ENCODE measurements at places on chromosomes 13 and 19. TPM values are rescaled to one million over a fixed set of nuclear protein-coding genes. Genes with fewer than 3 reads are reported as not detected.

Gene MEX3D
- total RNA-seq: 10.2 TPM

GRCh38 chr19:10402441-10403038 lies 802 bp downstream of the CDC37 start:
- peak; percentile 64 for DNase-seq

GRCh38 chr13:95636853-95637252 lies 7.7 kb downstream of the DZIP1 start:
- no peak for DNase-seq

Gene TEX26
- total RNA-seq: not detected

Gene MISP3
- total RNA-seq: 5.4 TPM

- DNase-seq: no peak
Observed at GRCh38 chr19:23273022-23273589, 22.9 kb upstream of the ZNF724 start.

- no peak for DNase-seq
Observed at GRCh38 chr19:3370214-3370720, 3.9 kb downstream of the NFIC start.

DNA sequence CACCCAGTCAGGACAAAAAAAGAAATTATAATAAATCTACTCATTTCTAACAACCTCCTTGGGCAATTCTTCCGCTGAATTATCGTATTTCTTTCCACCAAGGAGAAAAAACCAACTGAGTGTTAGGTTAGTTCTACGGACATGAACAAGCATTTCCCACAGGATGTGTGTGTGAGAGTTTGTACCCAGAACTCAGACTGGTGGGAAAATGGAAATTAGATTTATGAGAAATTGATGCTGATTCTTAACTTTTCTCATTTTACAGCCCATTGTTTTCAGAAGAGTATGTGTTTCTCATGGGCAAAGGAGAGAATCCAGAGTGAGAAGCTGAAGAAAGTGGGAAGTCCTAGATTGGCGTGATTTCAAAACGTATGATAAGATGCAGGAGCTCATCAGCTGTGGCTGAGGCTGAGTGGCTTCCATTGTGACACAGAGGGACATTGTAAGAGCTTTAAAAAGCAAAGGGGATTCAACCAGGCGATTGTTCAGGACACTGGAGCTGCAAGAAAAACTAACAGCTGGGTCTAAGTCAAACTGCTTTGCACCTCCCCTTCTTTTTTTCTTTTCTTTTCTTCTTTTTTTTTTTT lies 184.7 kb upstream of the ARGLU1 start:
- DNase-seq: no peak

DNA sequence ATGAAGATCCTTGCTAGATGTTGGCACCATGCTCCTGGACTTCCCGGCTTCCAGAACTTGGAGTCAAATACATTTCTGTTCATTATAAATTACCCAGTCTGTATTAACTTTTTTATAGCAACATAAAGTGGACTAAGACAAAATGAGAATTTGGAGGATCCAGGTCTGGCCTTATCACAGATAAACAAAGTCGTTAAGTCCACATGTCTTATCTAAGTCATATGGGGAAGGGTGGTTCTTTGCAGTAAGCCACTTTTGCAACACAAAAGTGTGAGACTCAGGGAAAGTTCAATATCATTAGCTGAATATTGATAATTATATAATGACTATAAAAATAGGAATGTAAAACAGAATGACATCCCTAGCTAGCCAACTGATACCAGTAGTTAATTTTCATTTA lies 91.6 kb upstream of the SIAH3 start:
- no peak for DNase-seq

DNA sequence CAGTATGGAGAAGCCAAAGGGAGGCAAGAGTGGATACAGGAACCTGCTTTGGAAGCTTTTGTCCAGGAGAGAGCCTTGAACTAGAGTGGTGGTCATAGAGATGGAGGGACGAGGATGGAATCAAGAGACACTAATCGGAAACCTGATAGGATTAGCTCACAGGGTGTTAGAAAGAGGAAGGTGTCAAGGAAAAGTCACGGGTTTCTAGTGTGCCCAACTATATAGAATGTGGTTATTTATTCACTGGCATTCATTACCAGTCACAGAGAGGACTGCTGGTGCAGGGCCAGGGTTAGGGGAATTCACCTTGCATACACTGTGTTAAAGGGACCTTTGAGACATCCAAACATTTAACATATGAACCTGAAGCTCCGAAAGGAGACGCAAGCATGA lies 43.4 kb upstream of the URAD start:
- no peak for DNase-seq

DNA sequence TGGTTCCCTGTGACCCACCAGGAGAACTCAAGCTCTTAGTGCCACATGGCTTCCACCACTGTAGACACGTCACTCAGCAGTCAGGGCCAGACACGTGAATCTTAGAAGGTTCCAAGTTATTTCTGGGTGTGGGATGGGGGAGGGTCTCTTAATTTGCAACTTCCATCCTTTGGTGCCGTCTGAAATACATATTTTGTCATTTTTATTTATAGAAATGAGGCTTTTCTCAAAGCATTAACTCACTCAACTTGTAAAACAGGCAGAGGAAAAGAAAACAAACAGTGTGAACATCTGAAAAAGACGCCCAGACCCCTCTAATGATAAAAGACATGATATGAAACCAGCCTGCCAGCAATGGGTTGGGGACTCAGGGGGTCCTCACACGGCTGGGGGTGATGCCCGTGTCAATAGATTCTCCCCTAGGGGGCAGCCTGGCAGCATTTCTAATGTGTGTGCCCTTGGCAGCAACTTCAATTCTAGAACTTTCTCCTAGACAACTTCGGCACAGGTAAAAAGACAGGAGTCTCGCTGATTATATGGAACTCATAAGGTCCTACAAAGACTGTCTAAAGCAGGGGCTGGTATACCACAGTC lies 15.4 kb downstream of the PIP5K1C start:
- DNase-seq: no peak

DNA sequence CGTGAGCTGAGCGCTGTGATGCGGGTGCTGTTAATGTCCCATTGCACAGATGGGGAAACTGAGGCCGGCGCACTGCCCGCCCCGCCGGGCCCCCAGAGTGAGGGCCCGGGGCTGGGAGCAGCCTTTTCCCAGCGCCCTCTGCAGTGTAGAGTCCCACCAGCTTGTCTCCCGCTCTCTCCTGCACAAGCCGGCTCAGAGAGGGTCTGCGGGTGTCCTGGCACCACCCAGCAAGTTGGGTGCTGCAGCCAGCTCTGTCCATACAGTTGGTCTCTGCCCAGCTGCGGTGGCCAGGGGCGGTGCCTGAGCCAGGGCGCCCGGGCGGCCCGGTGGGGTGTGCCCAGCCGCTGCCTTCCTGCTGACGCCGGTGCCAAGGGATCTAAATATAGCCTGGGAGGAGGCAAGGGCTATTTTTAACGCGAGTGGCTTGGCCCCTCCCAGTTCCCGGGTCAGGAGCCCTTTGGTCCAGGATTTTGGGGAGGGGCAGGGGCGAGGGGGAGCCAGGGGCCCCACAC lies 19.3 kb downstream of the GADD45B start:
- no peak for DNase-seq

DNA sequence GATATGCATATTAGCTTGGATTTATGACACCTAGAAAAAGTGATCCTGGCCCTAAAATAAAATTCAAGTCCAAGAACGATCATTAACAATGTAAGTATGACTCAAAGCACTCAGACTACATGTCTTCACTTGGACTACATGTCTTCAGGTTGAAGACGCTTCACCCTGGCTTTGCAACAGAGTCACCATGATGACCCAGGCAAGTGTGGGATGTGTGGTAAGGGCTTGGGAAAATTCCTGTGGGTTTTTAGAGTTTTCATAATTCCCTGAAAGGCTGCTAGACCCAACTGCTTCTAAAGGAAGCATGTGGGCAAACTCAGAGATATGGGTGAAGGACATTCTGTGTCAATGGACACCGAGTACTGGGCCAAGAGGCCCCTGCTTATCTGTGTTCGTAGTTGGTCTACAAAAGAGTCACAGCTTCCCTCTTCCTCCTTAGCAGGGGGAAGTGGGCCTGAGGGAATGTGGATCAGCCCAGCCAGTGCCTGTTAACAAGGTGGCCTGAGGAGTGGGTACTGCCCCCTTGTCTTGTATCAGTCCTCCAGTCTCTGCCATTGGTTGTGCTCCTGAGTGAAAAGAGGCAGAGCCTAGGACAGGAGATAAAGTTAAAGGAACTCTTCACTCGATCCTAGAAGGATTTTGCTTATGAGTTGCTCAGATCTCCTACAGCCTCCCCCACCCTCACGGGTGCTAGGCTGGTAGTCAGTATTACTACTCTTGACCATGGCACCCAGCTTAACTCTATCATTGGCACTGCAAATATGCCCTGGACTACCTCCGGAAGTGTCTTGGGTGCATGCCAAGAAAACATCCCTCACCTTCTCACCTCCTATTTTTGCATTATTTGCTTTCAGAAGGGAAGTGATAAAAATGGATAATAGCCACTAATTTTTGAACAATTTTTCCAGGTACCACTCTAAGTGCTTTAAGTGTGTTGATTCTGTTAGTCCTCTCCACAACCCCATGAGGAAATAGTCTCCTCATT lies 406.3 kb downstream of the COG6 start:
- DNase-seq: no peak

Gene SLITRK1
- not detected for total RNA-seq

Gene VSTM1
- not detected for total RNA-seq

- DNase-seq: no peak
Observed at GRCh38 chr13:33541962-33542308, 256.4 kb upstream of the STARD13 start.

DNA sequence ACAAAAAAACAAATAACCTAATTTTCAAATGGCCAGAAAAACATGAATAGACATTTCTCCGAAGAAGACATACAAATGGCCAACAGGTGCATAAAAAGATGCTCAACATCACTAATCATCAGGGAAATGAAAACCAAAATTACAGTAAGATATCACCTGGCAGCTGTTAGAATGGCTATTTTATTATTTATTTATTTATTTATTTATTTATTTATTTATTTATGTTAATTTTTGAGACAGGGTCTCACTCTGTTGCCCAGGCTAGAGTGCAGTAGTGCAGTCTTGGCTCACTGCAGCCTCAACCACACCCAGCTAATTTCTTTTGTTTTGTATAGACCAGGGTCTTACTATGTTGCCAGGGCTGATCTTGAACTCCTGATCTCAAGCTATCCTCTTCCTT lies 27.1 kb upstream of the LATS2 start:
- DNase-seq: no peak

Gene KLK8
- not detected for total RNA-seq

Gene FPR1
- total RNA-seq: not detected

GRCh38 chr19:35587321-35587720 lies 1.3 kb downstream of the PMIS2 start:
- no peak for DNase-seq

Gene PRKCG
- 0.02 TPM for total RNA-seq

Measured in HepG2 (cell line).